ENCODE measurements at places on chromosomes 5 and 9. TPM values are rescaled to one million over a fixed set of nuclear protein-coding genes. Genes with fewer than 3 reads are reported as not detected.

Gene ABLIM3
- total RNA-seq = 46.8 TPM

Gene FBXL17
- 23.9 TPM for total RNA-seq

Gene INSL6
- total RNA-seq = not detected

Gene CCDC192
- total RNA-seq = 0.40 TPM

Gene RIGI
- total RNA-seq = 8.5 TPM

Gene IL17B
- total RNA-seq = 0.34 TPM

DNA sequence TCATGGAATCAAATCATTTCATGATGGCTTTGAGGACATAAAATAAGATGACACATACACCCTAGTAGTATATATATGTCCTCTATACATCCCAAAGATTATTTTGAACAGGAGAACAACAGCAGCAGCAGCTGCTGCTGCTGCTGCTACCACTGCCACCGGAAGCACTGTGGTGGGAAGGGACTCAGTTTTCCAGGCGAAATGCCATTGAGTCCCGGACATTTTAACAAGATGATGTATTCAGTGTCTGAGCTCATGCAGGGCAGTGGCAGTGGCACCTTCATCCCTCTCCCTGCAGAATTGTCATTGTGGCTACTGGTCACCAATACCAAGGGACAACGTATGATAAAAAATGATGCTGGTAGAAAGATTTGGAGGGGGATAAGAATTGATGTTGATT lies 151.3 kb downstream of the CHSY3 start:
- H3K4me3 ChIP-seq = no peak overlapping the region
- no peak overlapping the region for H3K27ac ChIP-seq
- H3K36me3 ChIP-seq = no peaks in the 10 kb centered on the region
- no peaks in the 10 kb centered on the region for H3K4me1 ChIP-seq
- no peak for DNase-seq

DNA sequence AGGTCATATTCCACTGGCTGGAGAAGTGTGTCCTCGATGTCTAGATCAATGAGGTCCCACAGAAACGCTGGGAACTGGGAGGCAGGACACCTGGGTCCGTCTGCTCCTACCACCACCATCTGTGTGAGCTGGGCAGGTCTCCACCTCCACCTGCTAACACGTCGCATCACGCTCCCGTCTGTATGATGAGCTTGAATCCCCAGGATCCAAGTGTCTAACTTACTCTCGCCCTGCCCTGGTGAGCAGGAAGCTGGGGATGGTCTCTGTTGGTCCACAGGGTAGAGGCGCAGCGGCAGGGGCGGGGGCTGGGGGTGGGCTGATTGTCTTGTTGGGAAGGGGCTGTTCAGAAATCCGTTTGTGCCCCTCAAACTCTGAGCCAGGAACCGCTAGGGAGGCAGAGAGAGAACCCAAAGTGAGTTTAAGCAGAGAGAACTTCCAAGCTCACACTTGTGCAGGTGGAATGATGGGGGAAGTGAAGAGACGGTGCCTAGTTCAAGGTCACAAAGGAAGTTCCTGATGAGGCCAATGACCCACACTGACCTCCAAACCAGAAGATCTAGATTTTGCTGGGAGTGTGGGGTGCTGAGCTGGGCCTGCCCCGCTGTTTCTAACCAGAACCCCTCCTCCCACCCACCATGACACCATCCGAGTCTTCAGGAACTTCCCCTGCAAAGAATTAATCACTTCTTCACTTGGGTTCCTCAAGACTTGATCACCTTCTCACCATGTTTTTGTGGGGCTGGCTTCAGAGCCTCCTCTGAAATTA lies 21.1 kb downstream of the ORM2 start:
- H3K36me3 ChIP-seq = peaks cover 51% of the 10 kb centered on the region
- H3K4me3 ChIP-seq = no peak overlapping the region
- no peaks in the 10 kb centered on the region for H3K27me3 ChIP-seq
- no peak for DNase-seq

Gene TRIM36
- total RNA-seq = 6.2 TPM

Gene IL4
- total RNA-seq = not detected

Gene ORM2
- total RNA-seq = 0.77 TPM

DNA sequence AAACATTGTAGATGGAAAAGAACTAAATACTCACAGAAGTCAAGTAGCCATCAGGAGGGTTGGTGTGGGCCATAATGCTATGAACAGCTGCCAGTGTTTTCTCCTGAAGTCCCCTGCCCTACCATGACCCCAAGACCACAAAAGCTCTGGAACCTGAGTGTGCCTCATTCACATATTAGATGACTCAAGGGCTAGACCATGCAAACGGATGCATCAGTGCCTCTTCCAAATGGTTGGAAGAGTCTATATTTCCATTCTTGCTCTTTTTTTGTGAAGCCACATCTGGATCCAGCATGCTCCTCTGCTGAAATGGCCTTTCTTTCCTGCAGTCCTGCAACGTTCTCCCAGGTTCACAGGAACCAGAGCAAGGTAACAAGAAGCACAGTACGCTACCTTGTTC lies 136.6 kb upstream of the EPB41L4A start:
- H3K27me3 ChIP-seq = no peaks in the 10 kb centered on the region
- DNase-seq = no peak
- no peak overlapping the region for H3K4me3 ChIP-seq
- no peaks in the 10 kb centered on the region for H3K4me1 ChIP-seq

- no peaks in the 10 kb centered on the region for H3K4me1 ChIP-seq
- H3K27ac ChIP-seq = no peak overlapping the region
- DNase-seq = peak; percentile 1
- no peaks in the 10 kb centered on the region for H3K36me3 ChIP-seq
- no peak overlapping the region for H3K4me3 ChIP-seq
Measured at GRCh38 chr5:31355337-31355736, 161.9 kb downstream of the CDH6 start.

DNA sequence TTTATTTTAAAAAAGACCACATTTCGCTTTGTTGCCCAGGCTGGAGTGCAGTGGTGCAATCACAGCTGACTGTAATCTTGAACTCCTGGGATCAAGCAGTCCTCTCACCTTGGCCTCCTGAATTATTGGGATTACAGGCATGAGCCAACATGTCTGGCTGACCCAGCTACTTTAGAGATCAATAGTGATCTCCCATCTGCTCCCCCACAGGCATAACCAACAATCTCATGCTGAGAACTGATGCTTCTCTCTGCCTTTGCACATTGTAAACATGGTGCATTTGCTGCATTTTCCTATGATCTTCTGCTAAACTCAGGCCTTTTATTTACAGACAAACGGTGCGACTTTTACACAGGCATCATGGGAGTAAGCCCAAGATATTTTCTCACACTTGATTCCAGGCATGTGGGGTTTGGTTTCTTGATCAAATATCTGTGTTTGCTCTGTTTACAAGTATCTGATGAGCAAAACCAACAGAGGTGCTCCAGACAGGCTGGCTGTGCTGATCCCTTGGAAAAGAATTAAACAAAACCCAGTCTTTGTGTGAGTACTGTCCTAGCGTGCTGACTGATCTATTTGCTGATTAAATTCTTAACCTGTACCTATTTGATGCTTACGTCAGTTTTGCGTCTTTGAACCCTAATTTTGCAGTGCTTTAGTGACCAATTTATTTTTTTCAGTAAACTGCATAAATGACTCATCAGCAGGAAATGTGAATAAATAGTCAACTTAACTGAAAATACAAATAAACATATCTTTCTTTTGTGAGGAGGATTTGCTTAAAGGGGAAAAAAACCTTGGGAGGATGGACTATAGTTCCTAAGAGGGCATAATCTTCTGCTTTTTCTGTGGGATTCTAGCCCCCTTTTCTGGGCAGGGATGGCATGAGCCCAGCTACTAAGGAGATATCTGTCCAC lies 191.7 kb upstream of the NR3C1 start:
- no peak overlapping the region for H3K4me3 ChIP-seq
- H3K27ac ChIP-seq = peak overlapping the region; percentile 42
- no peaks in the 10 kb centered on the region for H3K4me1 ChIP-seq

- H3K4me1 ChIP-seq = no peaks in the 10 kb centered on the region
- DNase-seq = no peak
- H3K27ac ChIP-seq = no peak overlapping the region
- no peaks in the 10 kb centered on the region for H3K36me3 ChIP-seq
Measured at GRCh38 chr5:151092762-151093161, 11.9 kb upstream of the TNIP1 start.

Gene PCDHA8
- total RNA-seq = 0.23 TPM

- no peak for DNase-seq
- no peaks in the 10 kb centered on the region for H3K27me3 ChIP-seq
- no peak overlapping the region for H3K27ac ChIP-seq
- no peaks in the 10 kb centered on the region for H3K4me1 ChIP-seq
- no peak overlapping the region for H3K4me3 ChIP-seq
Measured at GRCh38 chr9:72675586-72675985, 154.2 kb downstream of the TMC1 start.

Gene PPIP5K2
- total RNA-seq = 109 TPM

Gene F2RL2
- total RNA-seq = 0.49 TPM

Gene DBH
- 0.48 TPM for total RNA-seq

DNA sequence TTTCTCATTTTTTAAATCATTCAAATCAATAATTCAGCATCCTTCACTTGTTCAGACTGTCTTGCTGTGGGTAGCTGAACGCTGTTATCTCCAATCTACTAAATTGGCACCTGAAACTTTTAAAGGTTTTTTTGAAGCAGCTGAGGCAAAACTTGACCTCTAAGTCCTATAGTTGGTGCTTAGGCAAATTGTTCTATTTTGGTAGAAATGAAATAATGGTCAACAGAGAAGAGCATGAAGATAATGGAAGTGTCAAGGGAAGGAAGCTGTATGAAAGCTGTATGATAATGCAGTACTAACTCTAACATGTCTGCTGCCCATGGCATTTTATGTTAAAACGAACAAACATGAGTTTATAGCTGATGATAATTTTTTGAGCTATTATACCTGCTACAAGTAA lies 138.0 kb downstream of the GDNF start:
- no peak overlapping the region for H3K27ac ChIP-seq
- H3K36me3 ChIP-seq = no peaks in the 10 kb centered on the region
- H3K4me3 ChIP-seq = no peak overlapping the region
- no peaks in the 10 kb centered on the region for H3K27me3 ChIP-seq
- no peaks in the 10 kb centered on the region for H3K4me1 ChIP-seq

Gene ALDH1A1
- total RNA-seq = 137 TPM

DNA sequence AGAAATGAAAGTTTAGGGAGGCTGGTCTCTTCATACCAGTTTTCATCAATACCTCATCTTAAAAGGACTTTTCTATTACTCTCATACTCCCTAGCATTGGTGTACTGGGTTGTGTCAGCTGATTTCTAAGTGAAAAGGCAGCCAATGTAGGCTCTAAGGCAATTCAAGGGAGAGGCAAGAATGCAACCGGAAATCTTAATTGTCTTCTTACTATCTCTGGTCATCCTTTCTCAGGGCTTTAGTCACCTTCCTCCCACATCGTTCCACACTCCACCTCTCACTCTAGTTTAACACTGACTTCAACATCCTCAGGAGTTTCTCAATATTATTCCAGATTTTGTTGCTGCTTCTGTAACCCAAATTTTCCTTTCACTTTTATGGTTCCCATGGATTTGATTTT lies 281.8 kb upstream of the RFX3 start:
- H3K27ac ChIP-seq = no peak overlapping the region
- no peak for DNase-seq
- no peaks in the 10 kb centered on the region for H3K4me1 ChIP-seq
- H3K36me3 ChIP-seq = no peaks in the 10 kb centered on the region
- no peaks in the 10 kb centered on the region for H3K27me3 ChIP-seq

- DNase-seq = no peak
- no peaks in the 10 kb centered on the region for H3K36me3 ChIP-seq
- no peaks in the 10 kb centered on the region for H3K4me1 ChIP-seq
- no peak overlapping the region for H3K27ac ChIP-seq
Measured at GRCh38 chr5:27479859-27480258, 441.5 kb upstream of the CDH9 start.

Gene PRRT1B
- 5.9 TPM for total RNA-seq

Gene CRB2
- 0.34 TPM for total RNA-seq

DNA sequence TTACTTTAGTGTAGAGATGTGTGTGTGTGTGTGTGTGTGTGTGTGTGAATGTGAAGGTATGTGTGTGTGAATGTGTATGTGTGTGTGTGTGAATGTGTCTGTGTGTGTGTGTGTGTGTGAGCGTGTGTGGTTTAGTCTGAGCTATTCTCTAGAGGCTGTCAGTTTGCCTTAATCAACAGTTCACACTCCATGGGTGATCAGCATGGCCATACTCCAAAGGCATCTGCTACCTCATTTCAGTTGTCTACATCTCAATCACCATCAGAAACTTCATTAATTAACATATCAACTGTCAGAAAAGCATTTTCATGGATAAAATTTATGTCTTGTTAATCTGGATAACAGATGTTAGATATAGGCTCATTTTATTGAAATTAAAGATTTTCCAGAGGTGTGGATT lies 103.1 kb upstream of the PTPN3 start:
- H3K27me3 ChIP-seq = no peaks in the 10 kb centered on the region
- DNase-seq = no peak
- no peaks in the 10 kb centered on the region for H3K4me1 ChIP-seq
- H3K36me3 ChIP-seq = no peaks in the 10 kb centered on the region
- no peak overlapping the region for H3K4me3 ChIP-seq

Gene PPP2R2B
- 0.94 TPM for total RNA-seq

Gene PKD2L2
- not detected for total RNA-seq

GRCh38 chr9:130235558-130236435 lies 29.8 kb upstream of the HMCN2 start:
- DNase-seq = peak; percentile 82
- H3K4me3 ChIP-seq = no peak overlapping the region
- H3K27ac ChIP-seq = no peak overlapping the region
- peaks cover 3% of the 10 kb centered on the region for H3K36me3 ChIP-seq
- H3K4me1 ChIP-seq = no peaks in the 10 kb centered on the region

- no peak overlapping the region for H3K4me3 ChIP-seq
- H3K36me3 ChIP-seq = no peaks in the 10 kb centered on the region
- H3K4me1 ChIP-seq = no peaks in the 10 kb centered on the region
- DNase-seq = no peak
- H3K27me3 ChIP-seq = no peaks in the 10 kb centered on the region
Measured at GRCh38 chr9:19554529-19554928, 145.7 kb downstream of the ACER2 start.

- peak; percentile 78 for DNase-seq
- no peak overlapping the region for H3K27ac ChIP-seq
- H3K4me3 ChIP-seq = no peak overlapping the region
- H3K4me1 ChIP-seq = no peaks in the 10 kb centered on the region
- no peaks in the 10 kb centered on the region for H3K36me3 ChIP-seq
Measured at GRCh38 chr5:133406977-133407632, 205.2 kb downstream of the FSTL4 start.

Gene NREP
- total RNA-seq = 326 TPM

GRCh38 chr5:1106385-1107166 lies 5.3 kb downstream of the SLC12A7 start:
- no peaks in the 10 kb centered on the region for H3K36me3 ChIP-seq
- peaks cover 61% of the 10 kb centered on the region for H3K4me1 ChIP-seq
- no peak for DNase-seq

Gene HNRNPAB
- 35.9 TPM for total RNA-seq

Measured in lung (tissue), 17 donors.